Tibial artery (tissue), 4 donors: ENCODE measurements at places on chromosomes 1 and 21.

- no peak for DNase-seq
Observed at GRCh38 chr1:59427784-59428183, 130.9 kb downstream of the FGGY start.

- DNase-seq, result no peak
Observed at GRCh38 chr1:215476541-215476940, 90.6 kb upstream of the KCTD3 start.

GRCh38 chr1:186617926-186618325 lies 62.3 kb downstream of the PTGS2 start:
- no peak for DNase-seq

DNA sequence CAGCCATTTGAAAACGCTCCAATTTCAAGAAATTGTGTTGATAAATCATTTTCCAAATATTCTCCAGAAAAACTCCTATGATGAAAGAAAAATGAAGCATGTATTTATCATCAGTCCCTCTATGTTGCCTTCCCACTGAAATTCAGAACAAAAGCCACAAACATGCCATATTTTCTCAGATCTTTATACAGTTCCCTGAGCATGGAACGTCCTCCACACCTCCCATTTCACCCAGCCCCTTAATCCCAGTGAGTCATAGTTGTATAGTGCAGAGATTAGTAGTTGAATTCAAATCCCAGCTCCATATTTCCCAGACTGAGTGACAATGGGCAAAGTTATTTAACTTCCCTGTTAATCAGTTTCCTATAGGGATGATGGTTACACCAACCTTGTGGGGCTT lies 20.6 kb upstream of the NPL start:
- no peak for DNase-seq

DNA sequence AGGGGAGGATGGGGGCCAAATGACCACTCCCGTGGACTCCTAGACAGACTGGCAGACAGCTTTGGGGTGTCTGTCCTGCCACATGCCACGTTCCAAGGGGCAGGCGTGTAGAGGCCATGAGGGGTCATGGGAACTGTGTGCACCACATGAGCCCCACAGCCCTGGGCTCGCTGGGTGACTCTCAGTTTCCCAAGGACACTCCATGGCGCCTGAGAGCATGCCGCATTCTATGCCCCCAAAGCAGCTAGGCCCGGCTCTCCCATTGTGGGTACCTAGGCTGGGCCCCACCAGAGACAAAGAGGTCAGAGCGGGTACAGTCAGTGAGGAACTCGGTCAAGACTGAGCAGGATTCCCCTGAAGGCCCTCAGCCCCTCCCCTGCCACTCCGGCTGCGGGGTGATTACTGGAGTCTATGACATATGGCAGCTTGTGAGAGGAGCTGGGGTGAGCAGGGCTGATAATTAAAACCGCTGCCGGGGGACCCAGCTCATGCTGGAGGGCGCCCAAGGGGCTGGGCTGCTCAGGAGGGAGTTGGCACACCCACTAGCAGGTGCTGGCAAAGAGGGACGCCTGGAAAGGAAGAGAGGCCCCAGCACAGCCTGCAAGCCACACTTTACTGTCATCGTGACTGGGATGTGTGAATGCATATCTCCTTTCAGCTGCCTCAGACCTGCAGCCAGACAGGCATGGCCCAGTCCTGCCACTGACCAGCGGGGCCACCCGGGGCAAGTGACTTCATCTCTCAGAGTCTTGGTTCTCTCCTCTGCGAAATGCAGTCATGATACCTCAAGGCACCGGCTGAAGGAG lies 8.4 kb downstream of the LRP8 start:
- DNase-seq, result no peak

DNA sequence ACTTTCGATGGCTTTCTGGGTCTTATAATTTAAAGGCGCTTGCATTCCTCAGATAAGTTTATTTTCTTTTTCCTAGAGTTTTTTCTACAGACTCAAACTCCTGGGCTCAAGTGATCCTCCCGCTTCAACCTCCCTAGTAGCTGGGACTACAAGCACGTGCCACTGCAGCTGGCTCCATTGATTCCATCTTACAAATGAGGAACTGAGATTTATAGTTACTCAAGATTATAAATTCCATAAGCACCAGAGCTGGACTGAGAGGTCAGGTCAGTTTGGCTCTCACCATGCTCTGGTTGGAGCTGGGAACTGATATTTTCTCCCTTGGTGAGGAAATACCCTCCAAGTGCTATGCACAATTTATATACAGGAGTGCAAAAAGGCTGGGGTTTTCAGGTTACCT lies 13.4 kb upstream of the PRPF38B start:
- DNase-seq, result no peak

GRCh38 chr1:203701606-203702005 lies 63.4 kb upstream of the LAX1 start:
- no peak for DNase-seq

- DNase-seq, result no peak
Observed at GRCh38 chr1:41765152-41765551, 153.6 kb downstream of the HIVEP3 start.

DNA sequence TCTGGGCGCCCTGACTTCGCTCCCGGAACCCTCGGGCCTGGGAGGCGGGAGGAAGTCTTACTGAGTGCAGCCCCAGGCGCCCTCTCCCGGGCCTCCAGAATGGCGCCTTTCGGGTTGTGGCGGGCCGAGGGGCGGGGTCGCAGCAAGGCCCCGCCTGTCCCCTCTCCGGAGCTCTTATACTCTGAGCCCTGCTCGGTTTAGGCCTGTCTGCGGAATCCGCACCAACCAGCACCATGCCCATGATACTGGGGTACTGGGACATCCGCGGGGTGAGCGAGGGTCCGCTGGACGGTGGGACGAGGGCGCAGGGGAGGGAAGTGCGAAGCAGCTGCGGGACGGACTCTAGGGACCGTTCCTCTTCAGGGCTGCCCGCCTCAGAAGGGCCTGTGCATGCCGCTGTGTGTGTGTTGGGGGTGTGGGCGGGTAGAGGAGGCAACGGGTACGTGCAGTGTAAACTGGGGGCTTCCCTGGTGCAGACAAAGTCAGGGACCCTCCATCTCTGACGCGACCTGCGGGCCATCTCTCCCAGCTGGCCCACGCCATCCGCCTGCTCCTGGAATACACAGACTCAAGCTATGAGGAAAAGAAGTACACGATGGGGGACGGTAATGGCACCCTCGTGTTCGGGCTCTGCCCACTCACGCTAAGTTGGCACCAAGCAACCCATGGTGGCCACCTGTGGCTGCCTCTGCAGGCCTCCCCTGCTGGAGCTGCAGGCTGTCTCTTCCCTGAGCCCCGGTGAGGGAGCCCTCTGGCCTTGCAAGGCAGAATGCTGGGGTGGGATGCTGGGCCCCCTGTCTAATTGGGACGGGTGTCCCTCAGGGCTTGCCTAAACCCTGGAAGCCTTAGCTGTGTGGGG lies at the start of gene GSTM1:
GSTM1 (plus strand) TSS at position 177 of the 859 bp plus-strand sequence; CDS start at position 234, 57 bp downstream.
- DNase-seq, result no peak

GRCh38 chr1:228975238-228975907 lies 240.1 kb downstream of the RHOU start:
- DNase-seq, result no peak

DNA sequence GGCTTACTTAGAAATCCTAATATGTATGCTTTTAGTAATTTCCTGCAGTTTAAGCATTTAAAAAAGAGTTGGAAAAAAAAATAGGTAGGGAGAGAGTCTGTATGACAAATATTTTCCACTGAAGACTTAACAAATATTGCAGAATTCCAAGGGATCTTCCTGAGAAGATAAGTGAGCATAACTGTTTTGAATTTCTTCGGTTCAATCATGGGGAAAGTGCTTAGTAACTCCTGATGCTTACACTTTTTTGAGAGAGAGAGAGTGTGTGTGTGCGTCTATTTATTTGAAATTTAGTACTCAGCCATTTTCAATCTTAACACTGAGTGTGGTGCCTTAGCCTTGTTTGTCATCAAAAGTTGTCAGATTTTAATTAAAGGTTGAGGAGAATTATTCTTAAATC lies 18.5 kb downstream of the SON start:
- no peak for DNase-seq

- DNase-seq, result no peak
Observed at GRCh38 chr1:186225096-186225495, 150.0 kb downstream of the TPR start.

- no peak for DNase-seq
Observed at GRCh38 chr1:117564227-117565075, 41.4 kb upstream of the TENT5C start.

DNA sequence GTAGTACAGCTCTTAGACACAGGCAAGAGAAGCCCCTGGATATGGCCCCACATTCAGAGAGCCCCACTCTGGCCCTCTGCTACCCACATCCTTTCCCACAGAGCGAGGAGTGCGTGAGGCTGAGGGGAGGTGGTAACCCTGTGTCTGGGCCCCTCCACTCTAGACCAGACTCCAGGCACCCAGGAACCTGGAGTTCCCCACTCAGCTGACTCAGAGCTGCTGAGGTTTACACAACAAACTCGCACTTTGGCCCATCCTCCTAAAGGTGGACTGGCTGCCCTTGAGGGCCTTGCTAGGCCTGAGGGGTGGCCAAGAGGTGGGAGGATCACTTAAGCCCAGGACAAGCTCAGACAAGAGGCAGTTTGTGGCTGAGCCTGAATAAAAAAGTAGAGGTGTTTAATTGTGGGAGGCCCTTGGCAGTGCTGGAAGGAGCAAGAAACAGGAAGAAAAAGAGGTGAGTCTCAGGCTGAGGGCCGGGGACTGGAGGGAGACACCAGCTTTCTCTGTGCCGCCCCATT lies 10.7 kb downstream of the MR1 start:
- no peak for DNase-seq
